ENCODE measurements at places on chromosomes 1 and 21.
A peak's percentile ranks its signal among the peaks of the same experiment; 100 is the strongest.

GRCh38 chr1:22592919-22593790 lies 29.9 kb downstream of the EPHA8 start:
- H3K36me3 ChIP-seq = no peaks in the 10 kb centered on the region
- peaks cover 5% of the 10 kb centered on the region for H3K4me1 ChIP-seq
- H3K27ac ChIP-seq = no peak overlapping the region
- H3K4me3 ChIP-seq = no peak overlapping the region
- peaks cover 63% of the 10 kb centered on the region for H3K27me3 ChIP-seq

- H3K27ac ChIP-seq = peak within 1 kb of the TSS; percentile 100
- H3K4me3 ChIP-seq = peak within 1 kb of the TSS; percentile 98
- peaks cover 5% of the 10 kb centered on the region for H3K4me1 ChIP-seq
- H3K36me3 ChIP-seq = peaks cover 8% of the 10 kb centered on the region
Observed at GRCh38 chr1:174999936-175000696, at the start of gene CACYBP. CACYBP (plus strand) TSS chr1:174999947; CDS start chr1:175000181, 234 bp downstream.

- no peak for DNase-seq
- H3K4me3 ChIP-seq = no peak overlapping the region
- no peak overlapping the region for H3K27ac ChIP-seq
- H3K36me3 ChIP-seq = peaks cover 3% of the 10 kb centered on the region
- H3K27me3 ChIP-seq = peaks cover 75% of the 10 kb centered on the region
- H3K4me1 ChIP-seq = peaks cover 19% of the 10 kb centered on the region
Observed at GRCh38 chr1:3067671-3068563, 1.1 kb upstream of the PRDM16 start.

DNA sequence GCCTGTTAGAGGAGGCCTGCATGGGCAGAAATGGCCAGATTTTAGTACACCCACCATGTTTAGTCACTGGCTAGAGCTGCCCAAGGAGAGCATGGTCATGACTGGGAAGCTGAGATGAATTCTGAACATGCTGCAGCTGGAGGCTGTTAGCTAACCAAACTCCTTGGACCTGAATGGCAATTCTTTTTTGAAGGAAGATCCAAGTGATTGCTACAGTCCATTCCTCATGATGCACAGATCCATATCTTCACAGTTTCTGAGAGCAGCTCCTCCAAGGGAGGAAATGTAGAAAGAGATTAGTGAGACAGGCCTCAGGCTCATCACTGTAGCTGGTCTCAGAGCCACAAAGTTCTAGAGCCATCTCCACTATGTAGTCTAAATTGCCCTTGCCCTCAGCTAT lies 11.1 kb downstream of the ZFYVE9 start:
- H3K36me3 ChIP-seq = no peaks in the 10 kb centered on the region
- H3K27me3 ChIP-seq = no peaks in the 10 kb centered on the region
- H3K4me1 ChIP-seq = peaks cover 4% of the 10 kb centered on the region
- no peak overlapping the region for H3K4me3 ChIP-seq
- no peak for DNase-seq

GRCh38 chr1:181326348-181326747 lies 157.0 kb upstream of the CACNA1E start:
- H3K27ac ChIP-seq = no peak overlapping the region
- H3K36me3 ChIP-seq = no peaks in the 10 kb centered on the region
- H3K4me1 ChIP-seq = no peaks in the 10 kb centered on the region
- H3K27me3 ChIP-seq = peaks cover 37% of the 10 kb centered on the region
- DNase-seq = no peak

- no peak for DNase-seq
- H3K36me3 ChIP-seq = no peaks in the 10 kb centered on the region
- H3K27ac ChIP-seq = no peak overlapping the region
- no peaks in the 10 kb centered on the region for H3K4me1 ChIP-seq
- no peaks in the 10 kb centered on the region for H3K27me3 ChIP-seq
Observed at GRCh38 chr1:245807306-245807705, 652.5 kb downstream of the KIF26B start.
